T-helper 2 cell (primary cell): ENCODE measurements at places on chromosomes 2 and 18.

DNA sequence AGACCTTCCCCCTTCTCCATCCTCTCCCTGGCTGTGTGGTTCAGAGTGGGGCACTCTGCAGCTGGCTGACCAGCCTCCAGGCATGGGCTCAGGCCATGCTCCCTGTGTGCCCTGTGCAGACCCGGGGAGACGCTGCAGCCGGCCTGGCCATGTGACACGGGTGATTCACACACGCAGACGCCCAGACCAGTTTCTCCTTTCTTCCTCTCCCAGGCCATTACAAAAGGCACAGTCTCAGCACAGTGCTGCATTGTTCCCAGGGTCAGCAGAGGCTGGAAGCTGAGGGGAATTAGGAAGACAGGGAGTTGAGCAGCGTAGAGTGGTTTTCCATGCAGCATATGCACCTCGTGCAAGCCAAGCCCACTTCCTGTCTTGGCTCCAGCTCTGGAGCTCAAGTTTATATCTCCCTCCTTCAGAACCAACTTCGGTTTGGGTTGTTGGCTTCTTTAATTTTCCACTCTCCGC is 288.5 kb downstream of the TNS1 start:
- DNase-seq, result no peak

- DNase-seq, result no peak
These were observed 676.0 kb downstream of the NRXN1 start for GRCh38 chr2:50355891-50356290.

- DNase-seq, result no peak
These were observed 49.7 kb downstream of the RDH14 start for GRCh38 chr2:18510775-18511174.

DNA sequence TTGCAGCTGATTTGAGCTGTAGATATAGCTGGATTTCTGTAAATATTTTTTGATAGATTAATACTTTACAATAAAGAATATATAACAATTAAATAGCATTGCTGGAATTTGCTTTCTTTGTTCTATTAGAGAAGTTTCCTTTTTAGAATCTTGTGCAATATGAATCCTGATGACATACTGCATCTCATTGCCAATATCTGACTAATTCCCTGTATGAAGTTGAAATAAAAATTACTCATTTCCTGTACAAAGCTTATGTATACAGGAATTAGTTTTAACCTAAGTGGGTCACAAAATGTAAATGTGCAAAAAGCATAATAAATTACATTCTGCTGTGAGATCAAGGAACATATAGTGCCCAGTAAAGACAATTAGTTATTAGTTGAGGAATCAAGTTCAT is 72.8 kb upstream of the TMEFF2 start:
- DNase-seq, result no peak

GRCh38 chr18:63980896-63981460 is 11.1 kb downstream of the SERPINB8 start:
- DNase-seq, result no peak

DNA sequence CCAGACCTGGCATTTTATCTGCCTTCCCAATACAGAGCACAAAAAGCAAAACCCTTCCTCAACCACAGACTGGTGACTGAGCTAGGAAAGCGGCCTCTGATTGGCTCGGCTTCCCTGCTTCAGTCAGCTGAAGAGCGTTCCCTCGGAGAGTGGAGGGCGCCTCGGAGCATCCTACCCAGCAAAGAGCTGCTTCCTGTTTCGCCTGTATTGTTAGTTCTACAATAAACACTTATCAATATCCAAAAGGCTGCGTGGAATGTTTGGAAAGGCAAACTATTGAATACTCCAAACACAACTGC is 125.0 kb downstream of the CACNB4 start:
- no peak for DNase-seq

- DNase-seq, result no peak
These were observed 151.8 kb downstream of the ZFP36L2 start for GRCh38 chr2:43074592-43075053.

DNA sequence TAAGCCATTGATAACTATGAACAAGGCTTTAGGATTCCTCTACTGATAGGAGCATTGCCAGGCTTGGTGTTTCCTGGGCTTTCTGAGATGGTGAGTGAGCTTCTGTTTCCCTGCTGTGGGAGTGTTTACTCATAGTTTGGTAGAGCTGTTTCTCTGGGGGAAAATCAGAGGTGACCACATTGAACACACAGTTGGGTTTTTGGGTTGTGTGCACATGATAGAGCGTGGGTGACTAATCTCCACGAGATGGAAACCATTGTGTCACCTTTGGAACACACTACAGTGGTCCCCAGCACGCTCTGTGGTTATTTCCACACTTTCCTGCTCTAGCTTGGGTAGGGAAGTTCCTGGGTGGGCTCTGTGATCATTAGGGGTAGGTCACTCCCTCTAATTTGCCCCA is 5.4 kb downstream of the IL1R1 start:
- no peak for DNase-seq

GRCh38 chr18:22563164-22563583 is 145.5 kb upstream of the CTAGE1 start:
- no peak for DNase-seq

DNA sequence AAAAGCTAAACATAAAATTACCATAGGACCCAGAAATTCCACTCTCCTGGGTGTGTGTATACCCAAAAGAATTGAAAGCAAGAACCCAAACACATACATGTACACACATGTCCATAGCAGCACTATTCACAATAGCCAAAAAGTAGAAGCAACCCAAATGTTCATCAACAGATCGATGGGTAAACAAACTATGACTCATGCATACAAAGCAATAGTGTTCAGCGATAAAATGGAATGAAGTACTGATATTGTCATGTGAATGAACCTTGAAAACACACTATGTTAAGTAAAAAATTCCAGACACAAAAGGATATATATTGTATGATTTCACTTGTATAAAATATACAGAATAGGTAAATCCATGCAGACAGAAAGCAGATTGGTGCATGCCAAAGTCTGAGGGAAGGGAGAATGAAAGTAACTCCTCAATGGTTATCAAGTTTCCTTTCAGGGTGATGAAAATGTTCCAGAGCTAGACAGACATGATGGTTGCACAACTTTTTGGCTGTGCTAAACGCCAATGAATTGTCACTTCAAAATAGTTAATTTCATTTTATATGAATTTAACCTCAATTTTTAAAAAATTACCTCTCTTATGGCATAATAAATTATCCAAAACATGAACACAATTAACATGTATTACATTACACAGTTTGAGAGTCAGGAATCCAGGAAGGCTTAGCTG is 35.5 kb downstream of the GKN2 start:
- no peak for DNase-seq

GRCh38 chr2:43070676-43071502 is 155.5 kb downstream of the ZFP36L2 start:
- DNase-seq, result no peak

- no peak for DNase-seq
These were observed 22.5 kb upstream of the CERS6 start for GRCh38 chr2:168433527-168433926.

DNA sequence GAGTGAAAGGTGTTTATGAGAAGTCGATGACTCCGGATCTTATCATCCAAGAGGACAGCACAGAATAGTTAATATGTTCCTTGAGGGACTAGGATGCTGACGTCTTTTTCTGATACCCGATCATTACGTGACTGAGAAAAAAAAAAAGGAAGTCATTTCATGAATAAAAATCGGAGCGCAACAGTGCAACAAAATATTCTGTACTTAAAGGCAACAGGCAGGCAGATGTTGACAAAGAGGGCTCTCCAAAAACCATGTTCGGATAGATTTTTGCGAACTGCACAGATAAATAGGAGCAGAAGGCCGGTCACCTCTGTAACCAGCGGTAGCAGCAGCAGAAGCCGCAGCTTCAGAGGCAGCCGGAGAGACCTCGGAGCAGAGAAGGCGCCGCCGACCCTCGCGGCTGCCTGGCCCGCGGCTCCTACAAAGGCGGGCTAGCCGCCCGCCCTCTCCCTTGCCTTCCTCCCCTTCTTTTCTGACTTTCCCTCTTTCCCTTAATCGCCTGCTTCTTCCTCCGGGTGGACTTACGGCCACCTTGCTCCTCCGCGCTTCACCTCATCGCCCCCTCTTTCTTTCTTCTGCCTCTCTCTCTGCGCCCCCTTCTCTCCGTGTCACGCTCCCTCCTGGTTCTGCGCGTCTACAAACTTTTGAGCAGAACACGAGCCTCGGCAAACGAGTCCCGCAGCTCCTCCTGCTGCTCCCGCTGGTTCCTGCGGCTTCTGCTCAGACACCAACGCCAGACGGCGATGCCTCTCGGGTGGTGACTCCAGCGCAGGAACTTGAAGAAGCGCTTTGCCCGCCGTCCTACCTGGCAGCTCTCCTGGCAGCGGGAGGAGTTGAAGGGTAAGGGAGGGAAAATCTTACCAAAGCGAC is at the start of gene ADCYAP1:
TSS of gene ADCYAP1 (plus strand) at position 654 of the 873 bp plus-strand sequence. CDS start 516 bp downstream, outside the sequence.
- DNase-seq, result no peak

DNA sequence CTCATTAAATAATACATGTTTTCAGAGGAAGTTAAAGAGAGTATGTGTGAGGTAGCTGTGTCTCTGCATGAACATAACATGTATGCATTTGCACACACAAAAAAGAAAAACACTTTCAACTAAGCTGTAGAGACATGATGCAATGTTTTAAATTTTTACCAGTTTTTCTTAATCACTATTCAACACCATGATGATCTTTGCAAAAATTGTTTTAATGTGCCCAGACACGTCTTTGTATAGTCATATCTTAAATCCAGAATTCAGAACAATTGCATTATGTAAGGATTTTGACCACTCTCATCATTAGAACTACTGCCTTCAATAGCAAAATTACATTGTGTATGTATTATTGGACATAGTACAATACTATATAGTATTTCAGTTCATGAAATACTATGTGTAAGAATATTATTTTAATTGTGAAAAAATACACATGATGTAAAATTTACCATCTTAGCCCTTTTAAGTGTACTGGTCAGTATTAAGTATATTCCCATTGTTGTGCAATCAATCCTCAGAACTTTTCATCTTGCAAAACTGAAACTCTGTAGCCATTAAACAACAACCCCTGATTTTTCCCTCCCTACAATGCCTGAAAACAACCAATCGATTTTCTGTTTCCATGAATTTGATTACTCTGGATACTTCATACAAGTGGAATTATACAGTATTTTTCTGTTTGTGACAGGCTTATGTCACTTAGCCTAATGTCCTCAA is 104.5 kb upstream of the ACVR2A start:
- no peak for DNase-seq

- peak; percentile 52 for DNase-seq
These were observed 61.4 kb upstream of the DNER start for GRCh38 chr2:229775614-229776313.

DNA sequence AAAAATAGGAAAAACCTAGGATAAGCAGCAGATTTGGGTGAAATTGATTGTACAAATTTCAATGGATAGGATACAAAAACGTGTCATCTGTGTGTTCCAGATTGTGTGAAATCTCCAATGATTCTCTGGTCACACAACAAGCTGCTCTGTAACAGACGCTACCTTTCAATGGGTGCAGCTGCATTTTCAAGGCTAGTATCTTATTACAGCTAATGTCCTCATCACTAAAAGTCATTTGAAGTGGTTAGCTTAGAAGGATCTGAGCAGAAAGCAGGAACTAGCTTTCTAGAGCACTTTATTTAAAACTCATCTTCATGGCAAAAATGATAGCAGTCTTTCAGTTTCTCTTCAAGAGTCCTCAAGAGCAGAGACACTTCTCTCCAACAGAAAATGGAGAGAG is 364.6 kb downstream of the LRP1B start:
- no peak for DNase-seq

DNA sequence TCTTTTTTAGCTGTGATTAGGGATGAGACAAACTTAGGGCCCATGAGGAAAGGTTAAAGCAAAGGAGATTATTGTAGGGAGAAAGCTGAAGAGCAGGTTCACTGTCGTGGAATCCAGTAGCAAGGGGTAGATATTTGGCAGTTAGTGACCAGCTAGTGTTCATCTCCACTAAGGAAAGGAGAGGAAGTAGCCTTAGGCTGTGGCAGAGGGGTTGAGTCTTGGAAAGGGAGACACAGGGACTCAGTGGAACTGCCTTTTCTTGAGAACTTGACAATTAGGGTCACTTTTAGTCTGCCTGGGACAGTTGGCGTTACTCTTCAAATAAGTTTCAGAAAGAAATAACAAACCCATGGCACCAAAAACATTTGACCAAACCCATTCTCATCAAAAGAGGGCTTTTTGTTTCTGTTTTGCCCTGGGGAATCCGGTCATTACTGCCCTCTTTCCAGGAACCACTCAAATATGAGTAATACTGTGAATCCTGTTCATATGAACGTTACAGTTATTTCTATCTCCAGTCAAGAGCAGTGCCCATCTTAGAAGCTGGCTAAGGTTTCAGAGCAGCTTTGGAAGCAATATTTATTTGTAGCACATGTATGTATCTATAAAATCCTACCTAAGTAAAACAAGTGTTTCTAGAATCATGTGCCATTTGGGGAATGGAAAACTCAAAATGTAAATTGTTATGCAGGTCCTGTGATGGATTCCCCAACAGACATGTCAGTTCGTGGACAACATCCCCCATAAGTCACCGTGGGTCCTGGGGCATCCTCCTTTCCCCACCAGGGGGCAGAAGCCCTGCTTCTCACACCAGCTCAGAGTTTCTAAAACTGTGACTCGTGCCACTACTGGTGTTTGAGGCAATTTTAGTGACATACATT is 77.3 kb upstream of the PHLPP1 start:
- DNase-seq, result no peak

DNA sequence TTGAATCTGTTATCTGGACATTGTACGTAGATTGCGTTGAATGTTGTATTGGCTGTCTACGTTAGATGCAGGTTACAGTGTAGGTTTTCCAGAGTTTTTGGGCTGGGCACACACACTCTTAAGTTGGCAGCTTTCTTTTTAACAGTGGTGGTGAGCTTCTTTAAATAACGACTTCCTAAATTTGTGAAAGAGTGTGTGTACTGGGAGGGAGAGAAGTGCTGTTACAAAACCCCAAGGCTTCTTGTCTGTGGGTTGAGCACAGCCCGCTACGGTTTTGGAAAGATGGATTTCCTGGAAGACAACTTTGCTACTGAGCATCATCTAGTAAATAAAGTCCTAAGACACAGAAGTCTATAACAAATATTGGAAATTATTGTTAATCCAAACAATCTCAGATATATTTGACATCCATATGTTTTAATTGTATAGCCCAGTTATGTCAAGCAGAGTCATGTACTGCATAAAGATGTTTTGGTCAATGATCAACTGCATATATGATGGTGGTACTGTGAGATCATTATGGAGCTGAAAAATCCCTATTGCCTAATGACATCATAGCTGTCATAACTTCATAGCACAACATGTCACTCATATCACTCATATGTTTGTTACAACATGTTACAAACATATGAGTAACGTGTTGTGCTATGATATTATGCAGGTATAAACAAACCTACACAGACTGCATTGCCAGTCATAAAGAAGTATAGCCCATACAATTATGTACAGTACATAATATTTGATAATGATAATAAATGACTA is 7.9 kb upstream of the THUMPD2 start:
- no peak for DNase-seq
